ENCODE measurements at places on chromosomes 5 and 9.

DNA sequence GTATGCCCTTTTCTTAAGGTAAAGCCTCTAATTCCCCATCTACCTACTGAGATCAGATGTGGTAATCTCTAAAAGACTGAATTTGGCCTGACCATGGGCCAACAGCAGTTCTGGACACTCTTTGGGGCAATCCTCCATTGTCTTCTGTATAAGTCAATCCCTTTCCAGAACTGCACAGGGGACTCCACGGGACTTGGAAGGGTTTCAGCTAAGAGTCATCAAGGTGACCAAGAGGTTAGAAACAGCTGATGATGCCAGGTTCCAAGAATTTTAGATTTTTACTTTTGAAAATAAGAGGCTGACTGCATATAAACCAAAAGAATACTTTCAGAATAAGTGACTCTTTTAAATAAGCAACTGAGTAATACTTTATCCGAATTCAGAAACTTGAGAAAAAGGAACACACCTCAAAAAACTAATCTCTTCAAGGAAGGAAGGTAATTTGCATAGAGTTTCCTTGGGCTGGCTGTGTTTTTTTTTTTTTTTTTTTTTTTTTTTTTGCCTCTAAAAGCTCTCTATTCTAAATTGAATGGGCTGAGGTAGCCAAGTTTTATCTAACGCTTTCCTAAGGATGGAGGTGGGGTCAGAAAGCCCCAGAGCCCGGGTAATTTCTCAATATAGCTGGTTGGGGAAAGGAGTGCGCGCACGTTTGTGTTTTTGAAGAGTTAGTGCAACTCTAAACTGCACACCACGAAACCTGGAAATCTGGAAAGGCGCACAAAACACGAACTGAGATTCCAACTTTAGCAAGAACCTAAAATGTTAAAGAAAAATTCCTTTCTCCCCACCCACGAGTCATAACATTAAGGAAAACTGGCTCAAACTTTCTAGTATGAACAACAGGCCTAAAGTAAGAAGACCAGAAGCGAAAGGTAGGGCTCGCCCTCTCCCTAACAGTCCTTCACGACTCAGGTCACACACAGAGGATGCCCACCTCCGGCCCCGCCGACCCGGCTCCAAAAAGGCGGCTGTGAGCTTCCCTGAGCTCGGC is 1.3 kb downstream of the VCP start:
- peak overlapping the region; percentile 97 for H3K27ac ChIP-seq
- peaks cover 47% of the 10 kb centered on the region for H3K36me3 ChIP-seq
- H3K4me3 ChIP-seq, result peak overlapping the region; percentile 97
- no peak for DNase-seq
- no peaks in the 10 kb centered on the region for H3K27me3 ChIP-seq

GRCh38 chr5:142303565-142303964 is 21.3 kb downstream of the SPRY4 start:
- no peaks in the 10 kb centered on the region for H3K27me3 ChIP-seq
- H3K4me1 ChIP-seq, result peaks cover 15% of the 10 kb centered on the region
- H3K27ac ChIP-seq, result no peak overlapping the region
- DNase-seq, result no peak

DNA sequence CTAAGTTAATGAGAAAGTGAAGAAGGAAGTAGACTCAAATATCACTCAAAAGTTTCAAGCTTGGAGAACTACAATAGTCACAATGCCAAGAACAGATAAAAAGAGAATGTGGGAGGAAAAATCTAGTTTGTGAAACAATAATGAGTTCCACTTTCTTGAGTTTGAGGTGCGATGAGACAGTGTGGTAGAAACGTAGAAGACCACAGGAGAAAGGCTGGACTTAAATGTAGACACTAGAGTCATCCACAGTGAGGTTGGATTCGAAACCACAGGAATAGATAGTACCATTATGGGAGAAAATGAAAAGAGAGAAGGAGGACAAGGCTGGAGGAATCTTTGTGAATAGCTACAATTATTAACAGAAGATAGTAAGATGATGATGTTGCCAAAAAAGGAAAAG is 141.1 kb upstream of the LRRTM2 start:
- H3K27ac ChIP-seq, result no peak overlapping the region
- no peak for DNase-seq
- peaks cover 2% of the 10 kb centered on the region for H3K4me1 ChIP-seq
- H3K36me3 ChIP-seq, result peaks cover 8% of the 10 kb centered on the region
- no peak overlapping the region for H3K4me3 ChIP-seq

- 0 out of 2 replicates have a peak, but pooled peaks cover 8% of the 10 kb centered on the region for H3K4me1 ChIP-seq
- H3K36me3 ChIP-seq, result no peaks in the 10 kb centered on the region
- H3K27ac ChIP-seq, result no peak overlapping the region
- no peak overlapping the region for H3K4me3 ChIP-seq
Measured at GRCh38 chr5:163245584-163245983, 191.8 kb upstream of the CCNG1 start.

DNA sequence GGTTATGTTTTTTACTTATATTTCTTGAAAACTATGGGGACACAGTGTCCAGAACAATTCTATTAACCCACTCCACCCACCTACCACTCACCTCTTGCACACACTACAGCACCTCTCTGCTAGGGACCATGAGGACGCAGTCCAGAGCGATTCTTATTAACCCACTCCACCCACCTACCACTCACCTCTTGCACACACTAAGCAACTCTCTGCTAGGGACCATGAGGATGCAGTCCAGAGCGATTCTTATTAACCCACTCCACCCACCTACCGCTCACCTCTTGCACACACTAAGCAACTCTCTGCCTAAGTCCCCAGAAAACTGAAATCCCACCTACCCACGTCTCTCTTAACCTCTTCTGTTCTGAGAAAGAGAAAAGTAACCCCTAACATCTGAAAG is 2.2 kb upstream of the SHROOM1 start:
- H3K27ac ChIP-seq, result no peak overlapping the region
- H3K4me3 ChIP-seq, result no peak overlapping the region
- H3K36me3 ChIP-seq, result no peaks in the 10 kb centered on the region

DNA sequence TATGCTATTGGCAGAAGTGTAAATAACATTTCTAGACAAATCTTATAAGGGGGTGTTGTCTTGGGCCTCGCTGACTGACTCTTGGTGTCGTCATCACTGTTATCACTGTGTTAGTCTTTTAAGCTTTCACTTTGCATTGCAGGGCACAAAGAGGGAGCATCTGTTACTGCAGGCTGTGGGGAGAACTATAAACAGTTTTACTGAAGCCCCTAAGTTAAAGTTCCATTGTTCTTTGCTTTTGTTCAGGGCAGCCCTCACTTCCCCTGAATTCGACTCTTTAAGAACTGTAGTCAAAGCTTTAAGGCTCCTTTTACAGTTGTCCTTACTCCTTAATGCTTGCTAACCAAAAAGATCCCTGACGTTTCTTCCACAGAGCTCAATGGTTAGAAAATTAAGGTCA is 605.0 kb downstream of the RAB3C start:
- DNase-seq, result no peak
- peak overlapping the region; percentile 29 for H3K4me3 ChIP-seq
- no peaks in the 10 kb centered on the region for H3K4me1 ChIP-seq

DNA sequence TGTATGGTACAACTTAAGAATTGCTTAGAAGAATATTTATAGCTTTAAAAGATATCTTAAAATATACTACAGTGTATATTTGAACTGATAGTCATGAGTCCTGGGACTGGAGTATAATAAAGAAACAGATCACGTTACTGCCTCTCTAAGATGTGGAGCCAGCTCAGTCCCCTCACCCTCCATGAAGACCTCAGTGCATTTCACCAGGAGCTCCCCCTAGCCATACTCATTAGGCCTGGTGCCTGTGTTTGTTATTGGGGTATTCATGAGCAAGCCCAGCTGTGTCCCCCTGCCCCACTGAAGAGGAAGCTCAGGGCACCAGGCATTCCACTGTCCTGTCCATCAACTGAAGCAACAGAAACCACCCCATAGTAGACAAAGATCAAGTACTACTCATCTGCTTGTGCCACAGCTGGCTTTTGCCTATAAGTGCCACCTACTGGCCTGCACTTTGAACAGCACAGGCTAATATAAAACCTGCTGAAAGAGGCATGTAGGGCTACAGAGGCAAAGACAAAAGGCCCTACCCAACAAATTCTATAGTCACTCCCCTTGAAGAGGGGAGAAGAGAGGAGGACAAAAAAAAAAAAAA is 850.2 kb upstream of the NUDT12 start:
- no peak overlapping the region for H3K4me3 ChIP-seq
- H3K27me3 ChIP-seq, result no peaks in the 10 kb centered on the region
- no peaks in the 10 kb centered on the region for H3K36me3 ChIP-seq
- no peak for DNase-seq
- no peak overlapping the region for H3K27ac ChIP-seq
- H3K4me1 ChIP-seq, result no peaks in the 10 kb centered on the region

DNA sequence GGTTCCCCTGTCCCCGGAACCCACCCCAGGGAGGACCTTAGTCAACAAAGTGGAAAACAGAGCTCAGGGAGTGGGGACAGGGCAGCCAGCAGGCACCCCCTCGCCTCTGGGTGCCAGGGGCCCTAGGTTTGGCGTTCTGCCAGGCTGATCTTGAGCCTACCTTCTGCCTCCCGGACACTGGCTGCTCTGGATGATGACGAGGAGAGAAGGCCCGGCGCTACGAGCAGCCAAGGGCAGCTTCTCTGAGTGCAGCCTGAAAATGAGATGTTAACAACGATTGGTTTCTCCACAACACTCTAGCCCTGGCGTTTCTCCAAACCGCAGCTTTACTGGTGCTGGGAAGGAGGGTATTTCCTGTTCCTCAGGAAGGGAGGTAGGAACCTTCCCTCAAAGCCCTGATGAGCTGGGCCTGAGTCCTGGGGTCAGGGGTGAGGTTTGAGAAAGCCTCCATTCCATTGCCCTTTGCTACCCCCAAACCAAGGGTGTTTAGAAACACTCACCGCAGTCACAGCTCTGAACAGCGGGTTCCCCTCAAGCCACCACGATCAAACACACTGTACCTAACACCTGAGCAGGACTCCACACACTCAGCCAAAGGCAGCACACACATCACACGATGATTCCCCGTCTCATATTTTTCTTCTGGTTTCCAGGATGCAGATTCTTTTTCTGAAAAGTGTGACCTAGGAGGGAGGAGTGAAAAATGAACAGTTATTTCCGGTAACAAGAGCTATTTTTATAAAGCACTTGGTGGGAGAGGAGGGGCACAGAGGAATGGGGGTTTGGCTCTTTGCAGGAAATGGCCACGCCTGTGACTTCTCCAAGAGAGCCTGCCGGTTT is at the start of gene STING1:
Gene STING1, minus strand, starts transcription at position 709 of the 840 bp plus-strand sequence. CDS start 1,054 bp downstream, outside the sequence.
- H3K4me1 ChIP-seq, result peaks cover 14% of the 10 kb centered on the region
- peak within 1 kb of the TSS; percentile 91 for H3K27ac ChIP-seq
- H3K27me3 ChIP-seq, result no peaks in the 10 kb centered on the region
- peaks cover 26% of the 10 kb centered on the region for H3K36me3 ChIP-seq
- DNase-seq, result peak; percentile 66

DNA sequence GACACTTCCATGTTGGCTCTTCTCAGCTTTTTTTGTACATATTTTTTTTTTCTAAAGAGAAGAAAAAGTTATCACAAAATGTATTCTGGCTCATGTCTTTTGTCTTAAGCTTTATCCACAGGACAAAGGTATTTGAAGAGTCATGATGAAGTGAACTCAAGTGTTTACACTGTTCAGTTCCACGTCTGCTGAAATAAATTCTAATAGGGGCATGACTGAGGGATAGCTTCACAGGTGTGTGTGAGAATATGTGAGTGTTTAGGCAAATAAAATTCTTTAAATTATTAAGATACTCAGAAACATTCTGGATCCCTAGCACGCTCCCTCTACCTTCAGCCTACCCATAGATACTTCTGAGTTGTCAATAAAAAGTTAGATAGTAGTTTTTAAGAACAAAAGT is 59.8 kb downstream of the BAAT start:
- H3K36me3 ChIP-seq, result no peaks in the 10 kb centered on the region
- no peak overlapping the region for H3K4me3 ChIP-seq
- H3K27me3 ChIP-seq, result no peaks in the 10 kb centered on the region

DNA sequence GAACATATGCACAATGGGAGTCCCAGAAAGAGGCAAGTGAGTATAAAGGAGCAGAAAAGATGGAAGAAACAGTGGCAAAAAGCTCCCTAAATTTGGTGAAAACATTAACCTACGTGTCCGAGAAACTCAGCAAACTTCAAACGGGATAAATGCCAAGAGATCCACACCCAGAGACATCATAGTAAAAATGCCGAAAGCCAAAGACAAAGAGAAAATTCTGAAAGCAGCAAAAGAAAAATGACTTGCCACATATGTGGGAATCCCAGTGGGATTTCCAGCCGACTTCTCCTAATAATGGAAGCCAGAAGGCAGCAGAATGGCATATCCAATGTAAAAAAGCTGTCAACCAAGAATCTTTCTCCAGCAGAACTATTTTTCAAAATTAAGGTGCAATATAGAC is 101.2 kb downstream of the ADAMTS2 start:
- peaks cover 7% of the 10 kb centered on the region for H3K4me1 ChIP-seq
- no peak for DNase-seq
- H3K27me3 ChIP-seq, result no peaks in the 10 kb centered on the region
- H3K27ac ChIP-seq, result no peak overlapping the region

GRCh38 chr9:8362250-8362649 is 562.7 kb upstream of the DMAC1 start:
- H3K4me1 ChIP-seq, result no peaks in the 10 kb centered on the region
- DNase-seq, result no peak
- no peaks in the 10 kb centered on the region for H3K27me3 ChIP-seq
- no peak overlapping the region for H3K27ac ChIP-seq
- H3K36me3 ChIP-seq, result no peaks in the 10 kb centered on the region

GRCh38 chr5:127046343-127047072 is 16.1 kb upstream of the MARCHF3 start:
- no peaks in the 10 kb centered on the region for H3K27me3 ChIP-seq
- DNase-seq, result no peak
- no peak overlapping the region for H3K27ac ChIP-seq
- no peaks in the 10 kb centered on the region for H3K36me3 ChIP-seq
